B cell (primary cell): ENCODE measurements at places on chromosomes 5 and 9. TPM values are rescaled to one million over a fixed set of nuclear protein-coding genes. Genes with fewer than 3 reads are reported as not detected.

Gene ECSCR
- polyA plus RNA-seq: not detected in 2 replicates

Gene BRD3
- 8.9 and 16.2 TPM in 2 replicates for polyA plus RNA-seq

Gene MAMDC2
- polyA plus RNA-seq: not detected in 2 replicates

Gene IL17B
- polyA plus RNA-seq: not detected in 2 replicates

Gene SVEP1
- not detected in 2 replicates for polyA plus RNA-seq

Gene MYMK
- polyA plus RNA-seq: not detected in 2 replicates

Gene DAB2IP
- polyA plus RNA-seq: 0.03 and 1.1 TPM in 2 replicates

Gene CNTNAP3
- polyA plus RNA-seq: 0.04 and 0.24 TPM in 2 replicates

Gene OR1Q1
- polyA plus RNA-seq: 0.46 TPM in 1 of 2 replicates, not detected in the other

Gene C5orf58
- not detected in 2 replicates for polyA plus RNA-seq

Gene FGF18
- polyA plus RNA-seq: 0.06 and 0.07 TPM in 2 replicates

Gene HRH2
- 0.27 and 0.46 TPM in 2 replicates for polyA plus RNA-seq

Gene ANKRD31
- polyA plus RNA-seq: 0.06 and 0.09 TPM in 2 replicates

Gene ADAMTS6
- 3.6 and 4.1 TPM in 2 replicates for polyA plus RNA-seq

Gene IL9
- polyA plus RNA-seq: not detected in 2 replicates

Gene SPINK7
- polyA plus RNA-seq: not detected in 2 replicates

Gene C5orf46
- polyA plus RNA-seq: not detected in 2 replicates

Gene SPINK4
- not detected in 2 replicates for polyA plus RNA-seq

Gene ECPAS
- 12.9 and 19.8 TPM in 2 replicates for polyA plus RNA-seq

Gene ZNF879
- 1.9 and 2.4 TPM in 2 replicates for polyA plus RNA-seq

Gene ANKRD18B
- polyA plus RNA-seq: not detected in 2 replicates

Gene HDHD3
- polyA plus RNA-seq: 22.7 and 36.3 TPM in 2 replicates

Gene PFN3
- not detected in 2 replicates for polyA plus RNA-seq

Gene PCDHB12
- not detected in 2 replicates for polyA plus RNA-seq

Gene TMEM252
- polyA plus RNA-seq: 0.10 TPM in 1 of 2 replicates, not detected in the other

Gene SPINK13
- polyA plus RNA-seq: not detected in 2 replicates

Gene ADAMTS19
- polyA plus RNA-seq: not detected in 2 replicates

Gene LECT2
- not detected in 2 replicates for polyA plus RNA-seq
